Nephron progenitor cell (in vitro differentiated cells): ENCODE measurements at places on chromosomes 3 and 15.

DNA sequence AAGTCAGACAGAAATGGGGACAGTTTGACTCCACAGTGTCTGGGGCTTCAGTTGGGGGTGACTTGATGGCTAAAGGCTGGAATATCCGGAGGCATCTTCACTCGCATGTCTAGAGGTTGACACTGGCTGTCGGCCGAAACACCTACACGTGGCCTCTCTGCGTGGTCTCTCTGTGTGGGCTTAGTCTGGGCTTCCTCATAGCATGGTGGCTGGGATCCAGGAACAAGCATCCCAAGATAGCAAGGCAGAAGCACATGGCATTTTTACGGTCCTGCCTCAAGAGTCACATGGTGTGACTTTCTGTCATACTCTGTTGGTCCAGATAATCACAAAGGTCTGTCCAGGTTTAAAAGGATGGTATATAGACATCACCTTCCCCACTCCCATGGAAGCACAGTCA is 34.5 kb downstream of the MAGI1 start:
- DNase-seq, result no peak

DNA sequence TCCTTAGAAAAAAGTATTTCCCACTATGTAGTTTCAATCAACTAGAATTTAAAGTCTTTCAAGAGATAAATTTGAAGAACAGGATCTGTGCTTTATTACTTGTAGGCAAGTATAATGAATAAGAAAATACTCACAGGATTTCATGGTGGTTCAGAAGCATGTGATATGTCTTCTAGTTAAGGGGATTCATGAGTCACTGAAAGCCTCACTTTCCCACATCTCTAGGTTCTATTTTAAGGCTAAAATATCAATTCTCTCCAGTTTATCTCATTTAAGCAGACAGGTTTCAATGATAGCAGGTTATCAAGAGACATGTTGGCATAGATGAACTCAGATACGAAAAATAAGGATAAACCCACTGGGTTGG is 437.8 kb upstream of the BCHE start:
- DNase-seq, result no peak

GRCh38 chr3:39469258-39469657 is 1.8 kb downstream of the MOBP start:
- no peak for DNase-seq

DNA sequence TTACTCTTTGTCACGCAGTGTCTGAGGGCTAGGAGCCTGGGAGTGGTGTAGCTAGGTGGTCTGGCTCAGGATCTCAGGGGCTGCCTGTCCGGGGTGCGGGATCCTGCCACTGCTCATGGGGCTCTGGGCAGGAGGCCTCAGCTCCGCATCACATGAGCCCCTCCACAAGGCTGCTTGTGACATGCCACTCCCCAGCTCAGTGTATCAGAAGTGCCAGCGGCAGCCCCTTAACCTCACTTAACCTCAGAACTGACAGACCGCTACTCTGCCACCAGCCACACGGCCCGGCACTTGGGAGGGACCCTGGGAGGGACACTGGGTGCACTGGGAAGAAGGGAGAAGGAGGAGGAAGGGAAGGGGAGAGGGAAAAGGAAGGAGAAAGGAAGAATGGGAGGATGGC is 87.9 kb downstream of the FBLN2 start:
- no peak for DNase-seq

DNA sequence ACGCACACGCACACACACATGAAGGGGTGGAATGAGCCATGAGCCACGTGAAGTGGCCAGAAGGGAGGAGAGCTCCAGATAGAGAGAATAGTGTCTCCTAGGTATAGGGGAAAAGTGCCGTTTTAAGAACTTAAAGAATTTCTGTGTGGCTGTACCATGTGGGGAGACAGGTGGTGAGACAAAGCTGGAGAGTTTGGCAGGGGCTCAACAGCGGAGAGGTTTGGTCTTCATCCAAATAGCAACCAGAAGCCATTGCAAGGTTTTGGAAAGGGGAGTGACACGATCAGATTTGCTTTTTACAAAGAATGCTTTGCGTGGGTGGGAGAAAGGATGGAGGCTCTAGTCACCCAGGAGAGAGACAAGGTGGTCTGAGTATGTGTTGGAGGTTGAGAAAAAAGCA is 146.0 kb downstream of the IL20RB start:
- DNase-seq, result no peak

- no peak for DNase-seq
Observed at GRCh38 chr15:39728845-39729244, 53.8 kb downstream of the FSIP1 start.

DNA sequence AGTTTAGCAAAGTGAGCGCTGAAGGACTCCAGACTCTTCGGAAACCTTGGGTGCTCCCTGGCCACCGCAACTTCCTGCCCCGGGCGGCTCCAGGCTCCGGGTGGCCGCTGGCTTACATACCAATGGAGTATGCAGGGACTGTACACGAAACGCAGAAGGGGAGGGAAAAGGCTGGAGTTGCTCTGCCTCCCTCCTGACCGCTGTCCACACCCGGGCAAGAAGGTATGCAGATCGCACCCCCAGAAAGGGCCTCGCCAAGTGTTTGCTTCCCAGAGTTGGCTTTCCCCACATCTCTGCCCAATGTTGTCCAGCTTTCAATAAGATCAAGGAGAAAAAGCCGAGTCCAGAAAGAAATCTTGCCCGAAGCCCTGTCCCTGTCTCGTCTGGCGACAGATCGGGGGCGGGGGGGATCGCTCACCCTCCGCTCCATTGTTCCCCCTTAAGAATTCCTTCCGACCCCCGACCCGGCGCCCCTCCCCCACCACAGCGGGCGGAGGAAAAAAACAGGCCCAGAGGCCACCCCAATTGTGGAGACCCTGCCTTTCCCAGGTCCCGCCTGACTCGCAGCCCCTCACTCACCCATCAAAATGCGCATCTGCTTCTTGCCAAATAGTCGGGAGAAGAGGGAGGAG is 533 bp downstream of the ARF4 start:
- DNase-seq, result peak; percentile 72

- DNase-seq, result no peak
Observed at GRCh38 chr3:123159926-123160635, 41.7 kb upstream of the SEC22A start.

DNA sequence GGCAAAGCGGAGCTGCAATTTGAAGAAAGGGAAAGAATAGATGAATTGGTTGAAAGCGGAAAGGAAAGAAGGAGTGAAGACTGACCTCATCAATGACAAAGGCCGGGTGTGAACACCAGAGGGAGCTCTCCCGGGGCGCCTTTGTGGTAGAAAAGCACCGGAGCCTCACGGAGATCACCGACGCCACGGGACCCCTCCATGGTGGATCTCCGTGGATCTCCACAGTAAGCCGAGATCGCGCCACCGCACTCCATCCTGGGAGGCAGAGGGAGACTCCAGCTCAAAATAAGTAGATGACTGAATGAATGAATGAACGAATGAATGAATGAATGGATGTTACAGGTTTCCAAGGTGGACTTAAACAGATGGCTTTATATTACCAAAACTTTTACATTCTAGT is 25.0 kb downstream of the GPR160 start:
- no peak for DNase-seq

- no peak for DNase-seq
Observed at GRCh38 chr15:99976000-99976399, 242.8 kb upstream of the LYSMD4 start.

GRCh38 chr3:181755959-181756358 is 44.2 kb downstream of the SOX2 start:
- DNase-seq, result no peak

DNA sequence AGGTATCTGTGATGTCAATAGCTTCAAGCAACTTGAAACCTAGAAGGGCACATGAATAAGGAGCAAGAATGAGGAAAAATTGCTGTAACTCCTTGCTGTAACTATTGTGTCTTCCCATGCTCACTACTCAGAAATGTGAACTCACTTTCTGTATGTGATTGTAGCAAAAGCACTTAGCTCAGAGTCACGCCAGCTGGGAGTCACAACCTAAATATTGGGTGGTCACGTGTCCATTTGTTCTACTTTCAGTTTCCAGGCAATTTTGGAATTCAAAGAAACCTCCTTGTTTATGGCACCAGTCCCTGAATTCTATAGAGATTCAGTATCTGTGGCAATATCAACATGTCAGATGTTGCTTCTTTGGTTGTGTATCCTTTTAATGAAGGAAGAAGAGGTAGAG is 241.6 kb upstream of the AZI2 start:
- DNase-seq, result no peak

GRCh38 chr3:43148033-43148432 is 42.2 kb upstream of the POMGNT2 start:
- no peak for DNase-seq

GRCh38 chr3:138774529-138775253 is 60.0 kb downstream of the PIK3CB start:
- DNase-seq, result no peak
